ENCODE measurements at places on chromosomes 6 and 20.

- no peak for DNase-seq
Observed at GRCh38 chr6:101818051-101818450, 424.5 kb downstream of the GRIK2 start.

- DNase-seq = no peak
Observed at GRCh38 chr6:143333749-143334520, 116.6 kb downstream of the ADAT2 start.

DNA sequence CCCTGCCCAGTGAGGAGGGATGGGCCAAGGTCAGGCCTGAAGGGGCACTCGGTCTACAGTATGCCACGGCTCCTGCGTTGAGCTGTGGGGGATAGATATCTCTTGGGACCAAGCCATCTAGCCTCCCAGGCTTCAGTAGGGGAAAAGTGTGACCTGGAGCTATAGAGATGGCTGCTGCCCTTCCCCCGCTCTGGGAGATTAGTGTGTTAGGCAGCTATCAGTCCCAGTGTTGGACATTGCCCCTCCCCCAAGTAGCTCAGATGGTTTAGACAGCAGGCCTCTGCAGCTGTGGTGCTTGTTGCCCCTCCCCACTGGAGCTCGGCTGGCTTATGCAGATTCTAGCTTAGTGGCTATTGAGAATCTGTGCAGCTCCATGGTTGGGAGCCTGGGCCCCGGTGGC is 56.8 kb downstream of the KHDRBS2 start:
- no peak for DNase-seq

- DNase-seq = peak; percentile 51
Observed at GRCh38 chr6:36912586-36912985, 26.8 kb downstream of the C6orf89 start.

DNA sequence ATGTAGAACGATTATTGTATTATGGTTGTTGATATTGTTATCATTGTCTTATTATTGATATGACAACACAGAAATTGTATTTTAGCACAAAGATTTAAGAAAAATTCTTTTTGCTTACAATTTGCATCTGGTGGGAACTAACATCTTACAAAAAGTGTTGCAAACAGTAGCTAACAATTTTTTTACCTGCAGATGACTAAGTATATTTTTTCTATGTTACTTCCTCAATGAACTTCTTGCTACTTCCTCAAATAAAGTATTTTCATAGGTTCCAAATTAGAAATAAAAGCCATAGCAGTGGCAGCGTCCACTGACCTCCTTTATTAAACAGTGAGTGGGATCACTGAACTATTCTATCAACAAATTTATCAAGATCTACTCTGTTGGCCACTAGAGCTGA is 847.0 kb downstream of the PHF3 start:
- DNase-seq = peak; percentile 42

GRCh38 chr20:45545754-45546453 is 1.3 kb downstream of the EPPIN start:
- DNase-seq = peak; percentile 35

GRCh38 chr20:684676-685319 is 9.2 kb upstream of the SCRT2 start:
- DNase-seq = peak; percentile 50

GRCh38 chr6:137097057-137097456 is 52.3 kb upstream of the IL20RA start:
- DNase-seq = no peak

GRCh38 chr6:35213824-35214756 is at the start of gene SCUBE3:
TSS of gene SCUBE3 (plus strand) at chr6:35213956. CDS start at chr6:35214419, 463 bp downstream.
- DNase-seq = peak; percentile 55

DNA sequence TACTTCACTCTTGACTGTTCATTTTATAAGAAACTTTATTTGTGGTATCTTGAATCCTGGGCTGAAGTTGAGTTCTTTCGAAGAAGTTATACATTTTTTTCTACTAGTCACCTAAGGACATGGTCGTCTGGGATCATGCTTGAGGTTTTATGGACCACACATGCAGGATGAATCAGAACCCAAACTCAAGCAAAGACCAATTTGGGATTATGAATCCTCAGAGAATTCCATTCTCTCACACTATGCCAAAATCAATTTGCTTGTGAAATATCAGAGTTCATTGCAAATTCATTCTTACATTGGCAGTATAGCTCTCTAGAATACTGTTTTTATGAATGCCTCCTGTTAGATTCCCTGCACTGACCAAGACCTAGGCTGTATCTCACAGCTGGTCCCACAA is 114.3 kb upstream of the HDAC2 start:
- no peak for DNase-seq
